HepG2 (cell line): ENCODE measurements at places on chromosomes 3 and 15. TPM values are rescaled to one million over a fixed set of nuclear protein-coding genes. Genes with fewer than 3 reads are reported as not detected.
A peak's percentile ranks its signal among the peaks of the same experiment; 100 is the strongest.

DNA sequence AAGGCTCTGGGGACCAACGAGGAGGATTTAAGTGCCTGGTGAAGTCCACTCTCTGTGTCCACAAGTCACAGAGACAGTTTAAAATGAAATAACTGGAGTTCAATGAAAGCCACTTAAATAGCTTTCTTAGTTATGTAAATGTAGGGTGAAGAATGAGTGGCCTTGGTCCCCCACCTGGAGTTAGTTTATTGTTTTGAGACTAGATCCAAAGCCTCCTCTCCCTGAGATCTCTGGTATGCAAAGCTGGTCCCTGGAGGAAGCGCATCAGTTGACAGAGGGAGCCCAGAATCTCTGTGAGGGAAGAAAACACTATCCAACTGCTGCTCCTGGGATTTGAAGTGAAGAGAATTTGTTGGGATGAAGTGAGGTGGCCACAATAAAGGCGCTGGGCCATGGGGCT, 40.5 kb downstream of the EXOG start:
- DNase-seq, result no peak

Gene DPP8
- total RNA-seq, result 26.3 and 34.8 TPM in 2 replicates

- no peak for DNase-seq
Observed at GRCh38 chr3:169813278-169813677, 574 bp upstream of the LRRC34 start.

DNA sequence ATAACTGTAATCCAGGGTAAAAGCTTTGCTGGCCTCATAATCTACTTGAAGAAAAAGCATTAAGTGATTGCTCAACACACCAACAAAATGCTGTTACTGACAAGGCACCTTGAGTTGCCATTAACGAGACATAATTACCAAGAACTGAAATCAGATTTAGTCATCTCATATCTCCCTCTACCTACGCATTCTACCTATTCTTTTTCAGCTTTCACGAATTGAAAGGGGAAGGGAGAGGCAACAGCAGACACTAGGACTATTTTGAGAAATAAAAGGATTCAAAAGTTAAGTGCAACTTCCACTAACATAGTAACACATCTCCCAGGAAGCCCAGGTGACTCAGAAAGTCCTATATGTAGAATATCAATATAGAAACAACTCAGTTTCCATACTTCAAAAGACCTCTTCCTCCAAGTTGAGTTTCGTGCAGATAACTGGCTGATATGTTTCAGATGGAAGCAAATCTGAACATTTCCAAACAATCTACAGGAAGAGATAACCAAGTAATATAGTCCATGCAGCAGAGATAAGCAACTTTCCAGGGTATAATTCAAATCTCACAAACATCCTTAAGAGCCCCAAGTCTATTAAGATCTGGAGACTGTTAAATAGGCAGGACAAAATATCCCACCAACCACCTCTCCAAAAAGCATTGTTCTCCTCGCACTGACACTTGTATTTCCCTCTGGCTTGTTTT, 1.9 kb downstream of the OSBPL10 start:
- DNase-seq, result no peak

Gene SLC2A2
- 14.5 and 19.5 TPM in 2 replicates for total RNA-seq

- no peak for DNase-seq
Observed at GRCh38 chr3:17444865-17445264, 297.6 kb downstream of the TBC1D5 start.

Gene C2CD4A
- 0.17 and 0.20 TPM in 2 replicates for total RNA-seq

DNA sequence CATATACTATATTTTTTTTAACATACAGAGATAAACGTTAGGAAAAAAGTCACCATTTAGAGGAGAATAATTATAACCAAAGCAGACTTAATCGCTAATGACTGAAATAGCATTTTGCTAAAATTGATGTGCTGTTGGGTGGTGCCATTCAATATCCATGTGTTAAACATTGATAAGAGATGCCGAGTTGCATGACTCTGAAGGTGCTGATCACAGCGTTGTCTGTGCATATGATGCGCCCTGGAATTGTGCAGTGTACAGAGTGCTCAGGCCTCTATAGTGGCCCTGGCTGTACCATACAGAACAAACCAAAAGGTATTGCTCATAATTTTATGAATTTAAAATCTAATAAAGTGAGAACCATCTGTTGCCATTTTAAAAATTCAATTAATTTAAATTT, 168.3 kb downstream of the MEIS2 start:
- DNase-seq, result no peak

- no peak for DNase-seq
Observed at GRCh38 chr3:136728918-136729317, 23.3 kb downstream of the STAG1 start.

DNA sequence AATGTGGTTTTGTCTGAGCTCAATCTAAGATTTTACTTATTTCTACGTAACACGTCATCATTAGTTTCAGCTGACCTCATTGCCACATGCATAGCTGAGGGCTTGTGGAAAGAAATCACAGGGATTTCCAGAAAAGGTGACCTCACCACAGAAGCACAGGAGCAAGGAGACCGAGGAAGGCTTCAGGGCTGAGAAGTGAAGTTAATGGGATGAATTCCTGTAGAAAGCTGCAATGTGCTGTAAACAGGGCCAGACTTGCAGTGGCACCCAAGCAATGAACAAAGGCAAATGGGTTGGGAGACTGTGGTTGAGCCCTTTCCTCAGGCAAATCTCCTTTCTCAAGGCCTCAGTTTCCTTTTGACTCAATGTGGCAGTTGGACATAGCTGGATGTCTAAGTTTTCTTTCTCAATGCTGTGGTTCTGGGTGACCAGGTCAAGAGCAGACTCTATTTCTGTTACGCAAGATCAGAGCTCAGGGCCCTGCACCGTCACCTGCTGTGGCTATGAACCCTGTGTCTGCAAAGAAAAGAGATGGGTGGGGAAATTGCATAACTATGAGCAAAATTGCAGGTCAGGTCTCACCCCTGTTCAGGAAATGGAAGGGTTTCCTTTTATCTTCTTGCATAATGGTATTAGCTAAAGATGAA, 252.2 kb upstream of the TBL1XR1 start:
- peak; percentile 58 for DNase-seq

GRCh38 chr3:114804099-114804498, 343.0 kb downstream of the ZBTB20 start:
- no peak for DNase-seq
